ENCODE measurements at places on chromosomes 2 and 18.

DNA sequence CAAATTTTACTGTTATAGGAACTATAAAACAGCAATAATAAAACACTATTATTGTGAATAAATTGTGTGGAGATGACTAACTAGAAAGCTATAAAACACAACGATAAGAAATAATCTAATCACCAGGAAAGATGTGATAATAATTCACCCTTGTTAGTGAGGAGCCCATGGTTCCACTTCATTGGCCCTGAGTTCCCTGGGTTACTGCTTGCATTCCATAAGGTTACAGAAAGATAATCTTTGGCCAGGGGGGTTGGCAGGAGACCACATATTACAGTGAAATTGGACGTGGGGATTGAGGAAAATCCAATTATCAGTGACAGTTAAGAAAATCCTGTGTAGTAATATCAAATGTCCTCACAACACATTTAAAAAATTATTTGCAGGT lies 2.5 kb upstream of the CPO start:
- no peak for DNase-seq

GRCh38 chr18:42604820-42605219 lies 510.7 kb downstream of the RIT2 start:
- DNase-seq: no peak

DNA sequence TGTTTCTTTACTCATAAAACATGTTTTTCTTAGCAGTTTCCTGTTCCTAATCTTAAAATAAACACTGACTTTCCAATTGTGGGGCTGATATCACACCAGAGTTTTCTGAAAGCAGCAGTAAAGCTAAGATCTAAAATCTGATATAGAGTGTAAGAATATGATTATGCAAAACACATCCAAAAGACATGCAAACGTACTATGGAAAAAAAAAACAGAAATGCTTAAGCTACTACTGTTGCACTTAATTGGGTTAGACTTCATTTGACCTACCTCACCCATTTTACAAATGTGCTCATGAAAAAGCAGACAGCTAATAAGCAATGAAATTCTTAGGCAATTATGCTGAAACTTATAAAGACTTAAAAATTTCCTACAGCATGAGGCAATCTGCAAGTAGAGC lies 10.5 kb downstream of the CYTIP start:
- DNase-seq: no peak

DNA sequence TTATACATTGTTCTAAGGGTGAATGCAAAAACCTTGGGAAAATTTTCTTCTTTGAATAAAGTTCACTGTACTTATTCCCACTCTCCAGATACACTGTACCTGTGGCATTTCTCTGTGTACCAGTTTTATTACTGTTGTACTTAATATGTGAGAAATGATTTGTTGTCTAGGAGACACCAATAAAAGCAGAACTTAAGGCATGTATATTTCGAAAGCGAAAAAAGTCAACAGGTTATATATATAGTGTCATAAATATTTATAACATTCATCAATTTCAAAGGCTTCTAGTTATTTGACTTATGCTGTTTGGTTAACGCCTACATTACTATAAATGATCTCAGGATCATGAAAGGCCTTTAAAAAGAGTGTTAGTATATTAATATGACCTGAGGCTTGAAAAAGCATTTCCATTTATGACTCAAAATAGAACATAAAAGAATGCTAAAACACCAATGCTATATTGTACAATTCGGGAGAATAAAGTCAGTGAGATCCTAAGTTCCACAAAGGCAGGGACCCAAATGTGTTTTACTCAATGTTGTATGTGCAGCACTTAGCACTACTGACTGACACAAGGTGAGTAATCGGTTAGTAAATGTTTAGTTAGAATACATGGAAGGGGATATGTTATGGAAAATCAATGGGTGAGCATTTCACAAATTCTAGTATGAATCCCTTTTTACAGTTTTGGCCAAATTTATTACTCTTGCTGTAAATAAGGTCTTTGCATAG lies 32.2 kb upstream of the HNRNPA3 start:
- DNase-seq: no peak

DNA sequence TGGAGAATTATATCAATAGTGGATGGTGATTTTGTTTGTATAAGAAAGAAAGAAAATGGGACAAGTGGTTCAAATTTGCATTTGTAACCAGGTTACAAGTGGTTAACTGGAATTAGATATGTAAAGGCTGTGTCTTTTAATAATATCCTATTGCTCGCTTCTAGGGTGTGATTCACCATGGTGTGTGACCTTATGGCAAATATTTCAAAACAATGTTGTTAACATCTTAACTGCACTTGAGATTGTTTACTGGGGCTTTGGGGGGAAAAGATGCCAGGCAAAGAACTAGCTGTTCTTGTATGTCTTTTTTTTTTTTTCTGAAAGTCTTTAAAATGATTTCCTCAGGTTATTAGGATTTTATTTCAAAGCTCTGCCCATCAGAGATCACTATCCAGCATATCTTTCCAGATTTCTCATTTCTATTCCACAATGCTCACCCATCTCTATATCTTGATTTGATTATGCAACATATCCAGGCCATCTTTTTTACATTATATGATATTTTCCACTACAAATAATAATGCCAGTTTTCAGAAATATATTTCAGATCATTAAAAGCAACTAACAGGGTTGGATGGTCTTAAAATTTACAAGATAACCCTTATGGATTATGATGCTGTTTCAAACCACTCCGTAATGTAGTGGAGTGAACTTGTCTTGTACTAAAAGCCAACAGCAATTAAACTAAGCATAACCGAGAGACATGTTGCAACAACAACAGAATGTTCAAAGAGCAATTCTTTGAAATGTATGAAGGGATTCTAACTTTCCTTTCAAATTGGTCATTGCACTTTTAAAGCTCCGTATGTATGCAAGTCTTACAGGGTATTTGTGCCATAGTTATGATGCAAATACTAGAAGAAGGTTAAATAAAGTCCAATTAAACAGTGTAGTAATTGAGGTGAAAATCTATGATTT lies 341.5 kb upstream of the ETAA1 start:
- DNase-seq: no peak

- no peak for DNase-seq
These were observed 98.8 kb downstream of the COBLL1 start for GRCh38 chr2:164742738-164743317.

All from stimulated activated CD4-positive, alpha-beta T cell treated with anti-CD3 and anti-CD28 coated beads, TNF-alpha, amount 100 ng/mL, for 48 hours (primary cell).